ENCODE measurements at places on chromosomes 3 and 15.
A peak's percentile ranks its signal among the peaks of the same experiment; 100 is the strongest.

DNA sequence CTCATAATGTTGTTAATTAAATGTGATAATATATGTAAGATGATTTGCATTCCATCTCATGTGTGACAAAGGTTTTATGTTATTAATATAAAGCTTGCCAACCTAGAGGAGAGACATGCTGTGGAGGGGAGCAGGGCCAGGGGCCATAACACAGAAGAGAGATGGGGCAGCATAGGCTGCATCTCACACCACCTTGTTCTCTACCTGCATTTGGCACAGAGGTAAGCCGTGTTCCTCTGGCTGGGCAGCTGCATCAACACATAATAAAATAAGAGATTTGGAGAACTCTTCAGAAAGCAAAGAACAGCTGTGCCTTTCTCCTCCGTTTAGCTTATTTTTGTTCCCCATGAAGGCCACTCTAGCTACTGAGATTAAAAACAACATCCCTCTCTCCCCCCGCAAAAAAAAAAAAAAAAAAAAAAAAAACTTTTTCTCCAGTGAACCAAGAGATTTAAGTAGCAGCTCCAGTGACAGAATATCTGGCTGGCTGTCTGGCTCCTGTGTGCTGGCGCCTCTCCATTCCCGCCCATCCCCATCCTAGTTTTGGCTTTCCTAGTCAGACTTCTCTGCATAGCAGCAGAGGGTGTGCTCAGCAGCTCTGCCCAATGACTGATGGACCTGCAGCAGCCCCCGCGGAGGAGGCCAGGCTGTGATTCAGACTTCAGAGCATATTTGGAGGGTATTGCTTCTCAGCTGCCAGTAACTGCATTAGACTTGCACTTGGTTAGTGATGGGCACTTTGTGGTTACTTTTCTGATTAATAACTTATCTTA, 52.2 kb upstream of the STXBP5L start:
- H3K27me3 ChIP-seq = no peaks in the 10 kb centered on the region
- no peak overlapping the region for H3K4me3 ChIP-seq
- H3K4me1 ChIP-seq = no peaks in the 10 kb centered on the region

- H3K36me3 ChIP-seq = no peaks in the 10 kb centered on the region
- no peak for DNase-seq
- no peaks in the 10 kb centered on the region for H3K4me1 ChIP-seq
- H3K27ac ChIP-seq = no peak overlapping the region
- no peak overlapping the region for H3K4me3 ChIP-seq
- no peaks in the 10 kb centered on the region for H3K27me3 ChIP-seq
These were observed 327.9 kb upstream of the TRIM42 start for GRCh38 chr3:140349938-140350337.

DNA sequence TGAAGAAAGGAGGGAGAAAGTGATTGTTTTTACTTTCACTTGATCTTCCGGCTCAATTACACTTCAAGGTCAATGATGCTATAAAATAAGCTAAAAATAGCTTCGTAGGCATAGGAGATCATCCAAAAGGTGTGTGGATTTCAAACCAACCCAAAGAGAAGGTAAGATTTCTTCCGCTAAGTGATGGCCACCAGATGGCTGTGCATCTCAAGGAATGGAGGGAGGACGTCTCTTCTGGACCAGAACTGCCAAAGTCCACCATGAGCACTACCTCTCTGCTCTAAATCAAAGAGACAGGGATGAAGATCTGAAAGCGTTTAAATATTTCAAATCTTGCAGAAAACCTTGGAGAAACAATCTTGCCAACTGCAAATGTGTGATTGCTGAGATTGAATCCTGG, 199.1 kb upstream of the ZPLD1 start:
- H3K4me3 ChIP-seq = no peak overlapping the region
- H3K27me3 ChIP-seq = no peaks in the 10 kb centered on the region

DNA sequence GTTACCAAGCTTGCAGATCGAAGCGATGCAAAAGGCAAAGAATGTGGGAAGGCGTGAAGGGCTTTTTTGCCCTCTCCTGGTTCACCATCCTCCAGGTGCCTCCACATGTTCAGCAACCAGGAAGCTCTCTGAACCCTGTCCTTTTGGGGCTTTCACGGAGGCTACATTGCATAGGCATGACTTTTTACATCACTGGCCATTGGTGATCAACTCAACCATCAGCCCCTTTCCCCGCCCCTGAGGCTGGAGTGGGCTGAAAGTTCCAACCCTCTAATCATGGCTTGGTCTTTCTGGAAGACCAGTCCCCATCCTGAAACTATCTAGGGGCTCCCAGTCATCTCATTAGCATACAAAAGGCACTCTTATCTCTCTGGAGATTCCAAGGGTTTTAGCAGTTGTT, 52.6 kb downstream of the UACA start:
- no peak overlapping the region for H3K4me3 ChIP-seq
- no peaks in the 10 kb centered on the region for H3K27me3 ChIP-seq
- H3K4me1 ChIP-seq = peaks cover 34% of the 10 kb centered on the region
- H3K27ac ChIP-seq = no peak overlapping the region

- no peaks in the 10 kb centered on the region for H3K36me3 ChIP-seq
- no peaks in the 10 kb centered on the region for H3K27me3 ChIP-seq
- H3K27ac ChIP-seq = peak overlapping the region; percentile 79
- peaks cover 45% of the 10 kb centered on the region for H3K4me1 ChIP-seq
- peak overlapping the region; percentile 75 for H3K4me3 ChIP-seq
These were observed 230 bp downstream of the SHF start for GRCh38 chr15:45187578-45187893.

DNA sequence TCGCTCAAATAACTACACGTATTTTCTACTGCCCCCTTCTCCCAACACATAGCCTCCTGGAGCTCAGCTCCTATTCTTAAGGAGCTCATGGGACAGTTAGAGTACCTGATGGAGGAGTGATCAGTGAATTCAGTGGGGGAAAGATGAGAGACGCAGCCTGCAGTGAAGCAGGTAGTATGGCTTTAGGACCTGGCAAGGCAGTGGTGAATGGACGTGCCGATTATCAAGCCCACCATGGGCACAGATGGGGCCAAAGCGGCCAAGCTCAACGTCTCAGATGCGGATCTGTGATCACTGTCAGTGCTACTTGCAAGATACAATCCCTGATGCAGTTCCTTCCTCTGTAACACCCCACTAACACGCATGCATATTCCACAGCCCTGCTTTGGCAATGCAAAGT, 45.8 kb upstream of the ATP2B2 start:
- DNase-seq = peak; percentile 48
- H3K4me3 ChIP-seq = no peak overlapping the region
- H3K27me3 ChIP-seq = peaks cover 3% of the 10 kb centered on the region
- peak overlapping the region; percentile 26 for H3K27ac ChIP-seq
- H3K36me3 ChIP-seq = no peaks in the 10 kb centered on the region
- peaks cover 21% of the 10 kb centered on the region for H3K4me1 ChIP-seq

DNA sequence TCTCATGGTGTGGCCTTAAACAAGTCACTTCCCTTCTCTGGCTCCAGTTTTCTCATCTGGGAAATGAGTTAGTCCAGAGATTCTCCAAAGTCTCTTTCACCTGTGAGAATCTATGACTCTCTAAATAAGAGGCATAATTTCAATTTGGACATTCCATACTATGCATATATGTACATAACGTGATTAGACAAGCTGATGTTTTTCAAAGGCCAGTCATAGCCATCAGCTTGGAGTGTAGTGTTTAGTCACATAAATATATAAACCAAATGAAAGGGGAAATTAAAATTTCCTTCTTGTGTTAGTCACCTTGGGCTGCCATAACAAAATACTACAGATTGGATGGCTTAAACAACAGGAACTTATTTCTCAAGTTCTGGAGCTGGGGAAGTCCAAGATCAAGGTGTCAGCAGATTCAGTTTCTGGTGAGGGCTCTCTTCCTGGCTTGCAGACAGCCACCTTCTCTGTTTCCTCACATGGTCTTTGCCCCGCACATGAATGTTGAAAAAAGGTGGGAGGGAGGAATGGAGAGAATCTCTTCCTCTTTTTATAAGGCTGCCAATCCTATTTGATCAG, 19.4 kb downstream of the TMEM41A start:
- no peaks in the 10 kb centered on the region for H3K27me3 ChIP-seq
- no peaks in the 10 kb centered on the region for H3K4me1 ChIP-seq
- DNase-seq = no peak
- no peak overlapping the region for H3K27ac ChIP-seq

GRCh38 chr3:40939030-40939740, 260.1 kb upstream of the CTNNB1 start:
- H3K27ac ChIP-seq = peak overlapping the region; percentile 74
- no peak overlapping the region for H3K4me3 ChIP-seq
- peaks cover 11% of the 10 kb centered on the region for H3K4me1 ChIP-seq
- DNase-seq = no peak

GRCh38 chr15:61812476-61812875, 247.8 kb downstream of the VPS13C start:
- no peak overlapping the region for H3K27ac ChIP-seq
- DNase-seq = no peak
- no peaks in the 10 kb centered on the region for H3K36me3 ChIP-seq
- H3K27me3 ChIP-seq = peaks cover 4% of the 10 kb centered on the region
- no peaks in the 10 kb centered on the region for H3K4me1 ChIP-seq

DNA sequence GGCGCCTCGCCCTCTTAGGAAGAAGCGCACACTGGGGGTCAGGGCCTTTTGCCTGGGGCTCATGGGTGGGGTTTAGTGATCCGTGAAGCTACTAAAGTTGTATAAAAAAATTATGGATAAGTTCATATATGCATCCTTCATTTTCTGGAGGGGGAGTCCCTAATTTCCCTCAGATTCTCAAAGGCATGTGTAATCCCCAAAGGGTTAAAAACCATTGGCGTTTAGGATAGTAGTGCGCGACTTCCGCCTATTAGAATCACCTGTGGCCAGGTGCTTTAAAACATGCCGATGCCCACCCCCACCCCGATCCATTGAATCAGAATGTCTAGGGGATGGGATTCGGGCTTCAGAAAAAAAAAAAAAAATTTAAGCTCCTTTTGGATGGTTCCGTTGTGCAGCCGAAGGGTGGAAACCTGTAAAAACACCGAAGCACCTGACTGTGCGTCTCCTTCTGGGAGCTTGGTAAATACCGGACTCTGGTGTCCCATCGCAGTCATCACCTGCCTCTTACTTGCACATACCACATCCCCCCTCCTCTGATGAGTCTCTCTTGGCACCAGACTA, 570 bp downstream of the APH1B start:
- no peaks in the 10 kb centered on the region for H3K27me3 ChIP-seq
- peak overlapping the region; percentile 91 for H3K27ac ChIP-seq
- no peak for DNase-seq
- H3K36me3 ChIP-seq = peaks cover 9% of the 10 kb centered on the region
- peak overlapping the region; percentile 88 for H3K4me3 ChIP-seq
- peaks cover 24% of the 10 kb centered on the region for H3K4me1 ChIP-seq

GRCh38 chr3:12518261-12519028, 26.9 kb downstream of the MKRN2OS start:
- H3K27ac ChIP-seq = no peak overlapping the region
- H3K4me1 ChIP-seq = no peaks in the 10 kb centered on the region
- no peak overlapping the region for H3K4me3 ChIP-seq
- no peaks in the 10 kb centered on the region for H3K27me3 ChIP-seq

DNA sequence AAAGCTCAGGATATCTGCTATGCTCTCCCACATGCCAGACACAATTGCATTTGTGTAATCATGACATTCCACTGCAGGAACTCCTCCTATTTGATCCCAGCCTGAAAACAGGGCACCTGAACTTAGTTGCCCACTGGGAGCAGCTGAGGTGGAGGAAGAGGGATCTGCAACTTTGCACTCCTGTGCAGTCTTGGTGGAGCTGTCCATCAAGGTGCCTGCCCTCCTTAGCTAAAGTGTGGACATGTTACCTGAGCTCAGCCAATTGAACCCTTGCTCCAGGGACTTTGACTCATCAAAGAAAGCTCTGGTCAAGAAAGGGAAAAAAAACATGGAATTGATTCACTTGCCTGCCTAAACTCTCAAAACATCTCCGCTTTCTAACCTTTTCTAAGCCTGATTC, 33.3 kb upstream of the TUBGCP5 start:
- no peak for DNase-seq
- H3K27ac ChIP-seq = no peak overlapping the region
- peaks cover 8% of the 10 kb centered on the region for H3K4me1 ChIP-seq
- no peak overlapping the region for H3K4me3 ChIP-seq

- no peak for DNase-seq
- H3K4me3 ChIP-seq = no peak overlapping the region
- no peaks in the 10 kb centered on the region for H3K27me3 ChIP-seq
- H3K4me1 ChIP-seq = no peaks in the 10 kb centered on the region
- no peaks in the 10 kb centered on the region for H3K36me3 ChIP-seq
- no peak overlapping the region for H3K27ac ChIP-seq
These were observed 139.5 kb downstream of the SNRK start for GRCh38 chr3:43425829-43426228.

GRCh38 chr3:18245721-18246120, 179.4 kb downstream of the SATB1 start:
- no peak overlapping the region for H3K27ac ChIP-seq
- no peaks in the 10 kb centered on the region for H3K27me3 ChIP-seq
- peaks cover 3% of the 10 kb centered on the region for H3K4me1 ChIP-seq
- H3K4me3 ChIP-seq = no peak overlapping the region

DNA sequence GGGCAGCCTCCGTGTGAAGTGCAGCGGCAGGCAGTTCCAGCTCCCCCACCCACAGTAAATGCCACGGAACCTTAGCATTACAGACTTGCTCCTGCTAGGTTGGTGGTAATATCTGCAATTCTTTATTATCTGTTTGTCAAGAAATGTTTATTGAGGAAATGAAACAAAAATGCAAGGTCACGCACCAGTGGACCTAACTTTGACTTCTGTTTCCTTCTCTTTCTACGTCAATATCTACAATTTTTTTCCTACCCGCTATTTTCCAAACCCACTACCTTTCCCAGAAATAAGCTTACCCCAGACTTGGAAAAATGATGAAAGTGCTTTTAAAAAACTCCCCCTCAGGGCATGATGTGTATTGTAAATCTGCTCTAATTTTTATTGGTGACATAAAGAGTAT, 18.9 kb downstream of the ILDR1 start:
- H3K4me3 ChIP-seq = no peak overlapping the region
- H3K27me3 ChIP-seq = no peaks in the 10 kb centered on the region
- H3K36me3 ChIP-seq = no peaks in the 10 kb centered on the region
- H3K27ac ChIP-seq = no peak overlapping the region
- no peak for DNase-seq

GRCh38 chr15:42141246-42141645, 15.2 kb downstream of the PLA2G4F start:
- H3K4me3 ChIP-seq = no peak overlapping the region
- DNase-seq = peak; percentile 43
- no peaks in the 10 kb centered on the region for H3K27me3 ChIP-seq
- no peak overlapping the region for H3K27ac ChIP-seq
- H3K4me1 ChIP-seq = peaks cover 8% of the 10 kb centered on the region
- no peaks in the 10 kb centered on the region for H3K36me3 ChIP-seq

DNA sequence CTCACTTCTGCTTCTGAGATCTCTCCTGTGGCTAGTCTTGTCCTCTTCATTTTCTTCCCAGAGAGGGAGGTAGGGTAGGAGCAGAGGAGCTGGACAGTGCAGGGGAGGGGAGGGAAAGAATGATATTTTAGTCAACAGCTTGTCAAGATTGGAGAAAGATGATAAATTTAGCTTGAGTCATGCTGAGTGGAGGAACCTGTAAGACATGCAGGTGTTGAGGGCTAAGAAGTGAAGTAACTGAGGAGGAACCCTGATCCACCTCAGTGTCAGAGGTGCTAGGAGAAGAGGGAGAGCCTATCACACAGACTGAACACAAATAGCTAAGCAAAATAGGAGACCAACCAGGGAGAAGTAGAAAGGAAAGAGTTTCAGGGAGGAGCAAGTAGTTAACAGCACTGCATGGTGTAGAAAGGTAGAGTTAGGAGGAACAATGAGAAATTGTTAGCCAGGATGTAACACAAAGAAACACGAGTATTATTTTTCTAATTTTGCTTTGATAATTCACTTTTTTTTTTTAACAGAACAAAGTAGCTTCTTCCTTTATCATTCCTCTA, 108.2 kb upstream of the CHRM5 start:
- H3K27ac ChIP-seq = no peak overlapping the region
- H3K4me3 ChIP-seq = no peak overlapping the region
- DNase-seq = no peak
- no peaks in the 10 kb centered on the region for H3K27me3 ChIP-seq

- no peak for DNase-seq
- no peak overlapping the region for H3K27ac ChIP-seq
- H3K27me3 ChIP-seq = no peaks in the 10 kb centered on the region
- H3K4me3 ChIP-seq = no peak overlapping the region
These were observed 15.0 kb downstream of the TIGIT start for GRCh38 chr3:114308830-114309229.

Measured in suprapubic skin (tissue), 4 donors.